Neural crest cell (in vitro differentiated cells): ENCODE measurements at places on chromosomes 4 and X. TPM values are rescaled to one million over a fixed set of nuclear protein-coding genes. Genes with fewer than 3 reads are reported as not detected.

DNA sequence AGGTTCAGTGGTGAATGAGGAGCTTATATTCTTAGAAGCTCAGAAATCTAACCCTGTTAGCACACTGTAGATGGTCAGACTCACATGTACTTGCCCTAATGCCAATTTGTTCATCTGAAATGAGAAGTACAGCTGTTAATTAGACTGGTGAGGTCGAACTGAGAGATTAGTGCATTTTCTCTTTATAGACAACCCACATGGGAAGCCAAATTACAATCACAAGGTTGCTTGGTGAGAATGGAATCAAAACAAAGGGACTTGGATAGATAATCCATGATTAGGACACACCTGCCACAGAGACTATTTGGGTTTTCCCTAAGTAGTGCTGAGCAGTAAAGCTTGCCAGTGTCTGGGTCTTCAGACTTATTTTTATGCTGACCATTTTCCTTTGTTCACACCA lies 88.3 kb downstream of the POLA1 start:
- no peak overlapping the region for H3K27ac ChIP-seq
- peaks cover 31% of the 10 kb centered on the region for H3K36me3 ChIP-seq

Gene UBQLN2
- 40.3 and 41.4 TPM in 2 replicates for total RNA-seq

Gene SMIM31
- not detected in 2 replicates for total RNA-seq

DNA sequence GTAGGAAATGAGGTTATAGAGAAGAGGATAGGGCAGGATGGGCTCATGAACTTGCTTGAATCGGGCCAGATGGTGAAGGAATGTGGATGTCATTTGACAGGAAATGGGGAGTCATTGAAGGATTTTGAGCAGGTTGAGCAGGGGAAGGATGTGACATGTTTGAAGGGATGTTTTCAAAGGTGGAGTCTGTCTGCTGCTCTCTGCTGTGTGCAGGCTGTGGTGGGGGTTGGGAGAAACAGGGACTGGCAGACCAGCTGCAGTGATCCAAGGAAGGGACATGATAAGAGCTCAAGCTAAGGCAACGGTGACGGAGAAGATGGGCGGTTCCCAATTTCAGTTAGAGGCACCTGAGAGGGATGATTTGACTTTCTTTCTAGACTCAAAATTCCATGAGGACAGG lies 14.0 kb upstream of the XPNPEP2 start:
- H3K27me3 ChIP-seq: peaks cover 3% of the 10 kb centered on the region
- H3K4me3 ChIP-seq: no peak overlapping the region
- H3K27ac ChIP-seq: no peak overlapping the region
- no peak for DNase-seq
- no peaks in the 10 kb centered on the region for H3K36me3 ChIP-seq

GRCh38 chr4:168614281-168615057 lies 117.6 kb downstream of the PALLD start:
- H3K36me3 ChIP-seq: no peaks in the 10 kb centered on the region
- no peaks in the 10 kb centered on the region for H3K27me3 ChIP-seq
- DNase-seq: no peak
- peaks cover 9% of the 10 kb centered on the region for H3K4me1 ChIP-seq
- no peak overlapping the region for H3K27ac ChIP-seq
- H3K4me3 ChIP-seq: no peak overlapping the region

DNA sequence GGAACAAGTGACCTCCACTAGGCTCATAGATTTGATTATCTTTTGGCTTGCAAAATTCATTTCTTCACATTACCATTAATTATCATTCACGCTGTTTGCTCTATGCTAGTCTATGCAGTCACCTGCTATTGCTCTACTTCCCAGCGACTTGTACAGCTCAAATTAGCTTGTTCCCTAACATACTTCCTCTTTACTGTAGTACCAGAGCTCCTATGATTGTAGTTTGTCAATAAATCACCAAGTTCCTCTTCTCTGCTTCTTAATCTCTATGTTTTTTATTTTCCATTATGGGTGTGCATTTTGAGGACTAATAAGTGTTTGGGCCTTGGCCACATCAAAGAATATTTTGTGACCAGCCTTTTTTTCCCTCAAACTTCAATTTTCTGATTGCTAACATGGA lies 6.2 kb upstream of the GSPT2 start:
- peaks cover 36% of the 10 kb centered on the region for H3K27me3 ChIP-seq
- no peaks in the 10 kb centered on the region for H3K36me3 ChIP-seq
- no peaks in the 10 kb centered on the region for H3K4me1 ChIP-seq
- H3K27ac ChIP-seq: no peak overlapping the region
- no peak overlapping the region for H3K4me3 ChIP-seq
- no peak for DNase-seq
